ENCODE measurements at places on chromosomes 5 and 9.
A peak's percentile ranks its signal among the peaks of the same experiment; 100 is the strongest.

- DNase-seq: no peak
Observed at GRCh38 chr9:131807144-131807983, 67.5 kb upstream of the RAPGEF1 start.

DNA sequence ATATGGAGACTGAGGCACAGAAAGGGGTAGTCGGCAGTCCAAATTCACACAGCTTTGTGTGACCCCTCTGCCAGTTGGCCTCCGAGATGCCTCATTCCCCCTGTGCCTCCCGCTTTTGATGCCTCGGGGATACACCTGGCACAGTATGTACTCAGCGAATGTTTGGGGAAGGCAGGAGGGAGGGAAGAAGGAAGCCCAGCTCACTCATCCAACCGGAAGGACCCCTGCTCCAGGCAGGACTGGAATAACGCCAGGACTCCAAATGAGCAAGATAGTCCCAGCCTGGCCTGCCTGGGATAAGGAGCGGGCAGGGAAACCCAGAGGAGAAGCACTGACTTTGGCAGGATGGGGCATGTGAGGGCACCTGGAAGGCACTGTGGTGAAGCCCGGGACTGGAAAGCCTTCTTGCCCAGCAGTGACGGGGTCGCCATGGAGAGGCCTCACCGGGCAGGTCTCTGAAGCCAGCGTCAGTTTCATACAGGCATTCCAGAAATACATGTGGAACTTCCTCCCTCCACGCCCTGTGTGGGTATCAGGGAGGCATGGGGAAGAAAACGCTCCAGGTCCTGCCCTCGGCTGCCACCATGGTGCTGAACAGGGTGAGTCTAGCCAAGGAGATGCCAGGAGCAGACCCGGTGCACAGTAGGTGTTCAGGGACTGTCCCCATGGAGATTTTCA is 20.3 kb downstream of the LMX1B start:
- DNase-seq: no peak

DNA sequence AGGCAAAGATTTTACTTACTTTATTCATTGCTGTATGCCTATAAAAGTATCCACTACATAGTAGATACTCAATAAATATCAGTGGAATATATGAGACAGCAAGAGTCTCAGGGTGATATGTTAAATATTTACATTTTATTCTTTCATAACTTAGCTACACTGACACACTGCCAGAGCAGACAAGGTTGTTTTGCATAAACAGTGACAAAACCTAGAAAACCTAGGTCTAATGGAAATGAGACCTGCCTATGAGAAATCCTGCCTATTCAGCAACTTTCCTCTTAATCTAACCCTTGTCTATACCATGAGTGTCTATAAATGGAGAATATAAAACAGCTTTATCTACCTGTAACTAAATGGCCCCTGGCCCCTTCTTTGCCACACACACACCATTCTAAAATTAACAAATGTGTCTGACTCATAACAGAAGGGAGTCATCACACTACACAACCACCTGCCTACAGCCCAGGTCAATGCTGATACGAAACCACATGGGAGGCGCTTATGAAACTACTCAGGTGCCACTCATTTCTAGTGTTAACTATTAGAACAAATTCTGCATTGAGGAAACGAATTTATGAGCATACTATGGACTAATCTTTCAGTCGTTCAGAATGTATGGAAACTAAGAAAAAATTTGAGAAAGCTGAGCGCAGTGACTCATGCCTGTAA is 60.3 kb downstream of the UBAP2 start:
- DNase-seq: no peak

DNA sequence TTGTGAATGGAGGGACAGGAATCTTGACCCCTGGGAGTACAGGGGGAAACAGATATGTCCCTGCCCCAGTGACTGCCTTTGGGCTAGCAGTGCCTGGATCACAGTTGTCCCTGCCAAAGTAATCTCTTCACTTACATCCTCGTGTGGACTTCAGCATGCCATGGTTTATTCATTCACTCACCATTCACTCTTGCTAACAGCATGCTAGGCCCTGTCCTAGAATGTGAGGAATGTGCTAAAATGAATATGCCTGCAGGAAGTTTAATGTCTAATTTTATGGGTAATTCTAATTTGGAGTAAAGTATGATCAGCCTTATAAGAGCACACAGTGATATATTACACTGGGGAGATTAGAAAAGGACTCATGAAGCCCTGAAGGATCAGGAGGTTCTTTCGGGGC is 63.0 kb downstream of the FAT2 start:
- DNase-seq: no peak

GRCh38 chr5:179906795-179907555 is 722 bp downstream of the TBC1D9B start:
- DNase-seq: peak; percentile 7

DNA sequence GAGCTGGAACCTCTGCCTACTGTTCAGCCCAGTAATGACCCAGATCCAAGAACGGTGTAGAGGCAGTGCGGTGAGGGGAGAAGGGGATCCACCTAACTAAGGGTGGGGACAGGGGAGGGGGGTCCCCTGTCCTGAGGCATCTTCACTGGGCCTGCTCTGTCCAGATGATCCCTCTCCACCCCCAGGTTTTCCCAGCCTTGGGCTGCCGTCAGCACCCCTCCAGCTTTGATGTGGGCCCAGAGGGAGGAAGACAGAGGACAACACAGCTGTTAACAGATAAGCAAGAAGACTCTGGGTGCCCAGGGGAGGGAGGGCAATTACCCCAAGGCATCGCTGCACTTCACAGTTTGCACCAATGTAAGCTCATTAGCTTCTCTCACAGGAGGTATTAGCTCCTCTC is 19.3 kb downstream of the BICD2 start:
- DNase-seq: no peak

DNA sequence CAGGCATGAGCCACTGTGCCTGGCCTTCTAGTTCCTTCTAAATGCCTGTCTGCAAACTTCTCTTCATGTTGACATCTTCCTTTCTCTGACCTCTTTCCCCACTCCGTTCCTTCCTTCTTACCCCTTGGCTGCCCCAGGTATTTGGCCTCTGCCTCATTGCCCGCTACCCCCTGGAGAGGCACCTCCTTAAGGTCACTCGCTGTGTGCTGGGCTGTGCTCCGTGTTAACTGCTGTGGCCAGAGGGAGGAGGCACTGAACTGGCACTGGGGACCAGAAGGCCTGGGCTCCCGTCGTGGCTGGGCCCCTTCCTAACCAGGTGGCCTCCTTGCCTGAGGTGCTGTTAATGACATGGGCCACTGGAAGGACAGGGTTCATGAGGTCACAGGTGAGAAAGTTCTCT is 39.4 kb downstream of the LAMC3 start:
- DNase-seq: no peak

DNA sequence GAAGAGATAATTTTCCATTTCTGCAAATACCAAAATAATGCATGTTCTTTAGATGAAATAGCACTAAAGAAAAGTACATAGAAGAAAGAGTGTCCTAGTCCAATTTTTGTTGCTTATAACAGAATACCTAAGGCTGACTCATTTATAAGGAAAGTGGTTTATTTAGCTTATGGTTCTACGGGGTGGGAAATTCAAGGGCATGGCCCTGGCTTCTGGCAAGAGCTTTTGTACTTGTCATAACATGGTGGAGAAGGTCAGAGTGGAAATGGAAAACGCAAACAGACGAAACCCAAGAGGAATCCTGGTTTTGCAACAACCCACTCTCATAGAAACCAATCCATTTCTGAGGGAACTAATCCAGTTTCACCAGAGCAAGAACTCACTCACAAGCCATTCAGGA is 283.7 kb downstream of the CSNK1G3 start:
- DNase-seq: no peak

GRCh38 chr5:88396751-88397281 is 128.2 kb upstream of the TMEM161B start:
- no peak for DNase-seq

Measured in thymus (tissue), 14 donors.